ENCODE measurements at places on chromosomes 1 and 21.

DNA sequence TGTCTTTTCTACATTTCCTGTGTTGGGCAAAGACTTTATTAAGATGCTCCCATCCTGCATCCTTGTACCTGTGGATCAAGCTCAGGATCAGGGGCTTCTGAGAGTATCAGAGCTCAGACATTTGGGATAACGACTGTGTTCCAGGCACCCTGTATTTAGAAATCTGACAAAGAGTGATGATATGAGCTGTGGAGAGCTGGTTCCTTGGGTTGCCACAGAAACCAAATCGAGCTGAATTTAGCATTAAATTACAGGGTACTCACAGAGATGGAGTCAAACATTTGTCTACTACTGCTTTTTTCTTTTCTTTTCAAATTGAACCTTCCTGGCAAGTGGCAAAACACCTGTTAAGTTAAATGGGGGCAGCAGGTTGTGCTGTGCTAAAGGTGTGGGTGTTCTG lies 110.6 kb downstream of the XCL2 start:
- DNase-seq: no peak

DNA sequence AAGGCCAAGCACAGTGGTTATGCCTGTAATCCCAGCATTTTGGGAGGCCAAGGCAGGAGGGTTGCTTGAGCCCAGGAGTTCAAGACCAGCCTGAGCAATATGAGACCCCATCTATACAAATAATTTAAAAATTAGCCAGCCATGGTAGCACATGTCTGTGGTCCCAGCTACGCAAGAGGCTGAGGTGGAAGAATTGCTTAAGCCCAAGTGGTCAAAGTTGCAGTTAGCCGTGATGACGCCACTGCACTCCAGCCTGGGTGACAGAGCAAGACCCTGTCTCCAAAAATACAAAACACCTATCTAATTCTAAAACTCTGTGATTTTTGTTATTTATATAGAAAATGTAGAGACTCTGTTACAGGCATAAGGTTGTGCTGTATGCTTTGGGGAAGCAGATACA lies 44.2 kb upstream of the ZYG11A start:
- DNase-seq: no peak

DNA sequence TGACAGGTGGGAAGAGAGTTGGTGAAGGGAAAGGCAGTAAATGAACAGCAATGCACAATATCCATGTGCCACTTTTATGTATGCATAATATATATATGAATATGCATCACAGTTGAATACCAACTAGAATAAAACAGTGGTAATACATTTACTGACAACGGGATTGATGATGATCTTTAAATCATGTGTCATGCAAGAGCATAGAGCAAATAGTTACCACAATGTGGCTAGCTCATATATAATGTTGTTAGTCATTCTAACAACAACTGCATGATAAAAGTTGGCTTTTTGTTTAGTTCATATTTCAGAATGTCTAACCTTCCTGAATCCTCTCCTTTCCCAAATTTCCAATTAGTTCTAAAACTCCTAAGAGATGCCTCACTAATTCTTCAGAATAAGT lies 46.4 kb downstream of the GORAB start:
- no peak for DNase-seq

- no peak for DNase-seq
Measured at GRCh38 chr1:59653968-59654367, 160.8 kb upstream of the HOOK1 start.

- peak; percentile 31 for DNase-seq
Measured at GRCh38 chr1:113677250-113678158, 81.8 kb downstream of the PHTF1 start.

- DNase-seq: no peak
Measured at GRCh38 chr1:202615501-202616354, 94.5 kb downstream of the SYT2 start.

- no peak for DNase-seq
Measured at GRCh38 chr1:33735624-33736023, 128.3 kb upstream of the HMGB4 start.

DNA sequence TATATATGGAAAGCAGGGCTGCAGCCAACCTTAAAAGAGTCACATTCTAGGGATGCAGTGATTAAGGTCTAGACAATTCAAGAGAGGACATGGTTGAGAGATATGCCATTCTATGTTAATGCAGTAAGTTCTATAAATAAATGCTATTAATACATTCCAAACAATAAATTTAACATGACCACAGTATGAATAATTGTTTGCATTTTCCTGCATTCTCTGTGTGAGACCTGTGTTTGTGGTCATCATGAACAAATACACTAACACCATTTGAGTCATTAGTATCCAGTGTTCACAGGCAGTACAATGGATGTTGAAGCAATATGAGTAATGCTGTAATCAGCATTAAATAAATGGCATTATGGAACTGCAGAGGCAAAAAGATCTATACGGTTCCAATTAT lies 5.5 kb upstream of the ZRANB2 start:
- no peak for DNase-seq

- DNase-seq: no peak
Measured at GRCh38 chr1:6690186-6690585, 11.4 kb downstream of the DNAJC11 start.

DNA sequence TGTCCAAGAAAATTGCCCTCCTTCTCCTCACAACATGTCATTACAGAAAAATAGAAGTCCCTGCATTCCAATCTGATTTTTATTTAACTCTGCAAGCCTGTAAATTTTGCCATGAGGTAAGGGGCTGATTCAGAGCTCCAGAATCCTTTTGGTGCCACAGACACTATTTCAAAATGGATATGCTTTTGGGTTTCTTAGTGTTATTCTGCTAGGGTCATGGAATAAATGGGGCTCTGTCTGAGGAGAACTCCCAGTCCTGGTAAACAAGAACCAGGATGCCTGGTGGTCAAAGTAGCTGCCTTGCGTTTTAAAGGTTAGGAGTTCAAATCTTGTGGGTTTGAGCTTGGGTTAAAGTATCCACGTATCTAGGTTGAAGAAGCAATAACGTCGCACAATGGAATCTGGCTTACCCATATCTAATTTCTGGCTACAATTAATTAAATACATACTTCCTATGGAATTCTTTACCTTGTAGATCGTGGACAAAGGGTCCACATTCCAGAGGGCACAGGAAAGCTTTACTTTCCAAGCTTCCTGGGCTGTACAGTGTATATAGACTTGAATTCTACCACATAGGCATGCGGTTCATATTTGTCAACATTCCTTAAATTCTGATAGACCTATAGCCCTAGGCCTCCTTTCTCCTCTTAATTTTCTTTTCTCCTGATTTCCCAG lies 98.0 kb upstream of the CDC42BPA start:
- no peak for DNase-seq

DNA sequence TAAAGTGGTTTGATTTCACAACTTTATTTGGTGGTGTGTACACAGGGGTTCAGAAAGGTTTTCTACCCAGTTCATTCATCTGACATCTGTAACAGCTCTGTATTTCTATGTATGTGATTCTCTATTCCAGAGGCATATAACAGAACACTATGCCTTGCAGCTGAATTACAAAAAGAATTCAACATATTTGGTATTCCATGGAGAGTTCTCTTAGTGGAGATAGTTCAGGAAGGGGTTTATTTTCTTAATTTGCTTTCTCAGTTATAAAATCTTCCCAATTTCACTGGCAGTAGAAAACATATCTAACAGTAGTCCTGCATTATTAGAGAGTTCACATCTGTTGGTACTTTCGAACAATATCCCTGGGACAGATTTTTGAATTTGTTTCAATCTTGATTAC lies 207.9 kb upstream of the LYPLAL1 start:
- DNase-seq: no peak

DNA sequence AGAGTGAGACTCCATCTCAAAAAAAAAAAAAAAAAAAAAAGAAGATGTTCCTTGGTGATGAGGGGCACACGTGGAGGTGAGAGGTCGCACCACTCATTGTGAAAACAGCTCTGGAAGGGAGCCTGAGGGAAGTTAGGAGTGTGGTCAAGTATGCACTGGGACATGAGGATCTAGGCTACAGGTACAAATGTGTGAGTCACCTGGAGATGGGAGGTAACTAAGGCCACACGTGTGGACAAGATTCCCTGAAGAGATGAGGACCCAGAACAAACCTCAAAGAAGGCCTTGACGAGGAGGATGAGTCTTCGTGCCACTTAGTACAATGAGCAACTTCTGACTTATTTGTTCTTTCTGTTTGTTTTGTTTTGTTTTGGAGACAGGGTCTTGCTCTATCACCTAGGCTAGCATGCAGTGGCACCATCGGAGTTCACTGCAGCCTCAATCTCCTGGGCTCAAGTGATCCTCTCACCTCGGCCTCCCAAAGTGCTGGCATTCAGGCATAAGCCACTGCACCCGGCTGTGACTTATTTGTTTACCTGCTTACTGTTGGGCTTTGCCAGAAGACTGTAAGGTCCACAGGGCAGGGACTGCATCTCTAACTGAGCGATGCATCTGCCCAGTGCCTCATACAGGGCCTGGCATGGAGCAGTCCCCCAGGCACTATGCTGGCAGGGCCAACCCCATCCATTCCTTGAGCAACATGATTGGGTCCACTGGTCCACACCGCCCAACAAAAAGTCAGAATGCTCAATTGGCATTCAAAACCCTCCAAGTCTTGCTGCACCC lies 6.4 kb downstream of the ASAP3 start:
- DNase-seq: no peak

- no peak for DNase-seq
Measured at GRCh38 chr1:45913731-45914501, 110.5 kb downstream of the MAST2 start.

GRCh38 chr1:56456435-56457101 lies 122.8 kb downstream of the PLPP3 start:
- DNase-seq: peak; percentile 17

GRCh38 chr1:19489996-19490395 lies 4.7 kb upstream of the CAPZB start:
- no peak for DNase-seq

DNA sequence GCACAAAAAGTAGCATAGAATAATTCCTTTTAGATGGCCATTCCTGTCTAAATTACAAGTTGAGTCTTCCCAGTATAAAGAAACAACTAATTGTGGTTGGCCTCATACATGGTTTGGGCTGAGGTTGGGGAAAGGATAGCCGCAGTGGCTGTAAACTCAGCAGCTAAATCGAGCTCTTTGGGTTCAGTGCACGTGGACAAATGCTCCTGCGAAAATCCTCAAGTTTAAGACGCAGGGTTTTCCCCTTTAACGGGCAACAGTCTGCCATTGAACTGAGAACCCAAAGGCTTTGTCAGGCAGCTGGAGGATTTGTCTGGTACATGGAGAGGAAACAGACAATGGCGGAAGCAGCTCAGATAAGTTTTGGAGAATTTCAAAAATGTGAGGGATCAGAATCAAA lies 331.9 kb downstream of the TGFB2 start:
- no peak for DNase-seq

- no peak for DNase-seq
Measured at GRCh38 chr1:159986531-159986930, 32.5 kb upstream of the SLAMF9 start.

GRCh38 chr21:42840411-42841155 lies 38.8 kb downstream of the WDR4 start:
- DNase-seq: no peak

DNA sequence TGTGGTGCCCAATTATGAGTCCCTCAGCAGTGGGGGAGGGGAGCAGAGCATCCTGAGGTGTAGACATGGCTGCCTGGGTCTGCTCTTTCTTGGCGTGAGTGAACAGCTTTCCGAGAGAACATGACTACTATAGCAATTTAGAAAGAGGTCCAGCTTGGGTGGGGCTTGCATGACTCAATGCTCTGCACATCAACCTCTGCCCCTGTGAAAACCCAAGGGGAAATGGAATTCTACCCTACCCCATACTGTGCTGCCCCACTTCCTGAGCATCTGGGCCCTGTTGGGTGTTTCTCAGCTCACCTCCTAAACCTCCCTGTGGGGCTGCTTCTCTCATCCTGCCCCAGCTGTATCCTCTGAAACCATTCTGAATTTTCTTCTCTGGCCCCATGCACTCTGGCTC lies 8.2 kb upstream of the AZIN2 start:
- DNase-seq: no peak

- DNase-seq: no peak
Measured at GRCh38 chr1:228349701-228350171, 56.9 kb downstream of the TRIM11 start.

DNA sequence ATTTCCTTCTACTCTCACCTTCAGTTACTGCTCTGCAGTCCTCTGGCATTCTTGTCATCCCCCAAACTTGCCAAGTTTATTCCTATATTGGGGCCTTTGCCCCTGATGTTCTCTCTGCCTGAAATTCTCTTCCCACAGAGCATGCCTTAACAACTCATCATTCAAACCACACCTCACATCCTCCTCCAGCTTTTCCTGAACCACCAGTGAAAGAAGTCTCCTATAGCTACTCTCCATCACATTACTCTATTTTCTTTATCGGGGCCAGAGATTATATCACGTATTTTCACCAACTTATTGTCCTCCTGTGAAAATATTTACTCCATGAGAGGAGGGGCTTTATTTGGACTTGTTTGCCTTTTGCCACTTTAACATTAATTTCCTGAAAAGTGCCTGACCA lies 32.1 kb downstream of the EXTL2 start:
- no peak for DNase-seq

- no peak for DNase-seq
Measured at GRCh38 chr1:165895451-165895871, 68.0 kb downstream of the UCK2 start.

DNA sequence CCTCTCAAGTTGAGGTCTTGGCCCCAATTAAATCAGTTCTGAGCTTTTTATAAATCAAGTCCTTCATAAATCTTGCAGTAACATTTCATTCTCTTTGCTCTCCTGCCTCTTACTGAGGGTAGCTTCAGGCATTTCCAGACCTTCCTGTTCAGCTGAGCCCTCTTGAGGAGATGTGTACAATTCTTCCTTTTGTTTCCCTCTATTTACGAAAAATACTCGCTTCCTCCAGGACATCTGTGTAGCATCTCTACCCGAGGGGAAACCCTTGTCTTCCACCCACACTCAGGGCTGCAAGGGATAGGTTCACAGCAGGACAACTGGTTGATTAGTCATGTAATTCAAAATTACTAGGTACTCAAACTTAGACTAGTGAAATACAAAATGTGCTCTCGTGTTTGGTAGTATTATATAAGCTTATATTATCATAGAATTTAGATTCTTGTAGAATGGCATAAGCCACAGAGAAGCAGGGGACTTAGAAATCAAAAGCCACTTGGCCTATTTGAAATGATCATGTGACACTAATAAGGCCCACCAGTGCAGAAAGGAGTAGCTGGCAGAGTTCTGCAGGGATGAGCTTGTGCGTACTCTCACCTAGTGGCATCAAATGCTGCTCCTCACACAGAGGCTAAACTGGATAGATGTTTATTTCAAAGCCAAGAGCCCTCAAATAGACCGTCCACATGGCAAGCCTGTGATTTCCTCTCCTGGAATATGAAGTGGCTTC lies 126.7 kb downstream of the GDAP2 start:
- no peak for DNase-seq

DNA sequence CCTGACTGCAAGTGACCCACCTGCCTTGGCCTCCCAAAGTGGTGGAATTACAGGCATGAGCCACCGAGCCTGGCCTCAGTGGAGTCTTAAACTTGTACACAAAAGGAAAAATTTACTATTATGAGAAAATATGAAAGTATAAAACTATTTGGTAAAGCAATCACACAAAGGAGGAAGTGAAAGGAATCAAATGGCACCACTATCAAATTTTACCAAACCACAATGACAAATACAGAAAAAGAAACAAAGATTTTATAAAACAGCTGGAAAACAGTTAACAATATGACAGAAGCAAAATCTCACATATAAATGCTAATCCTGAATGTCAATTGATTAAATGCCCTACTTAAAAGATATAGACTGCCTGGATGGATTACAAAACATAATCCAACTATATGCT lies 42.1 kb upstream of the NEGR1 start:
- DNase-seq: no peak

- DNase-seq: no peak
Measured at GRCh38 chr1:186680245-186681061, at the start of gene PTGS2. Gene PTGS2 (minus strand): TSS chr1:186680423. CDS start chr1:186680290, 133 bp downstream.

All from SHP77 (cell line).